ENCODE measurements at places on chromosomes 3 and 15. TPM values are rescaled to one million over a fixed set of nuclear protein-coding genes. Genes with fewer than 3 reads are reported as not detected.

BSN gene
- total RNA-seq = 1.00 TPM

CHRNA3 gene
- 0.65 TPM for total RNA-seq

SIDT1 gene
- 0.89 TPM for total RNA-seq

CNTN3 gene
- total RNA-seq = 1.3 TPM

ADIPOQ gene
- total RNA-seq = 1.5 TPM

TLR9 gene
- total RNA-seq = 0.16 TPM

CPNE4 gene
- 7.4 TPM for total RNA-seq

HHLA2 gene
- not detected for total RNA-seq

GHSR gene
- total RNA-seq = not detected

CA12 gene
- 0.11 TPM for total RNA-seq

TFRC gene
- total RNA-seq = 131 TPM

TRPM1 gene
- not detected for total RNA-seq

PLXNA1 gene
- 31.6 TPM for total RNA-seq

DNA sequence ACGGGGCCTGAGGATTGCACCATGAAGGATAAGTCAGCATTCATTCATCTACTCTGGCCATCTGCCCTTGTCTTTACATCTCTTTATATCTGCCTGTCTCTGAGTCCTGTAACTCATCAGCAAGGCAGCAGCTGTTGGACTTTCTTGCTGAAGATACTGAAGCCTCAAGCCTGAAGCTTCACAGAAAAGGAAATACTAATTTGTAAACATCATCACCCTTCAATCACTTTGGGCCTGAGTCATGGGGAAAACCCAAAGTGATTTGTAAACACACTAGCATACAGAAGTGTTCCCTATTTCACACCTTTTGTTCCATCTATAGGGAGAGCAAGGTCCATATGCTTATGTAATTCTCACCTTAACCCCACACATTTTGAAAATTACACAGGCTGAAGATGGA lies 928.2 kb downstream of the EPHA3 start:
- no peak for DNase-seq

GRCh38 chr15:32887090-32887489 lies 169.3 kb downstream of the GREM1 start:
- DNase-seq = no peak

GRCh38 chr3:111824351-111824750 lies 34.7 kb upstream of the PHLDB2 start:
- DNase-seq = no peak

GRCh38 chr15:96703091-96703490 lies 372.6 kb downstream of the NR2F2 start:
- DNase-seq = no peak

- no peak for DNase-seq
These were observed 141.7 kb upstream of the LRIG1 start for GRCh38 chr3:66642484-66642883.

- DNase-seq = no peak
These were observed 44.4 kb downstream of the ADAM10 start for GRCh38 chr15:58705105-58705504.

DNA sequence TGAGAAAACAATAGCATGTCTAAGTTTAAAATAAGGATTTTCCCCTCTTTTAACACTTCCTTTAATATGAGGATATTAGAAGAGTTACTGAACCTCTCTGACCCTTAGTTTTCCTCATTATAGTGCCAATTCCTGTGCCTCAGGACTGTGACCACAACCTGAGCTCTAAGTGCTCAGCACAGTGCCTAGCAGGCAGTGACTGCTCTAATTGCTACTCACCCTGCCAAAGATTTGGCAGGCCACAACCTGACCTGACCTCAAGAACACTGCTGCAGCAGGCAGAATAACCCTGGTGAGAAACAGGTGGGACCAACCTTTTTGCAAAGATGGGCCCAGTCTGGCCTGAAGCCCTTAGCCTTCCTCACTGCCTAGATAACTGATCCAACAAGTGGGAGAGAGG lies 35.7 kb downstream of the NBEAL2 start:
- no peak for DNase-seq

GRCh38 chr3:62238431-62238830 lies 134.9 kb downstream of the FEZF2 start:
- DNase-seq = no peak

DNA sequence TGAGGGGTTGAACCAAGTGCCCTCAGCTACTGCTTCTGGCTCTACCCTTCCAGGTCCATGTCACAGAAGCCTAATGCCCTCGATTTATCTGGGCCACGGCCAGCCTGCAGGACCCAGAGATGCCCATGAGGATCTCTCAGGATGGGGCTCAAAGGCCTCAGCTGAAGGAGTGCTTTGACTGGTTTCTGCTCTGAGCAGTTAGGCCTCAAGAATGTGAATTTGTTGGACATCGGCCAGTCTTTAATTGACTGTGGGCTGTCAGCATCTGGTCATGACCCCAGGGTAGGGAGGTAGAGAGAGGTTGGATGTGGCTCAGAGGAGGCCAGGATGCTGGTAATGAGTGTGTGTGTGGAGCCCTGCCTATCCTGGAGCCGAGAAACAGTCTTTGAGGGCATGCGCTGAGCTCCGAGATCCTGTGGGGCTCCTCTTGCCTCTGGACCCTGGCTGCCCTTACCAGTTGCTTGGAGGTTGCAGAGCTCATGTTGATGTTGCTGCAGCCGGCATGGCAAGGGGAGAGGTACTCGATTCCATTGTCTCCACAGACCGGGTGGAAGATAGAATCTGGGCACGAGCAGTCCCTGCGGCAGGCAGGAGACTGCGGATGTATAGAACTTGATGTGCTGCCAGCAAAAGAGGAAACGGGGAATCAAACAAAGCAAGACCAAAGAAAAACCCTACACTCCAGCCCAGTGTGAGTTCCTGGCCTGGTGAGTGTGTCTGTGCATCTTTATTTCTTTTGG lies 49.1 kb upstream of the RAB6B start:
- no peak for DNase-seq

DNA sequence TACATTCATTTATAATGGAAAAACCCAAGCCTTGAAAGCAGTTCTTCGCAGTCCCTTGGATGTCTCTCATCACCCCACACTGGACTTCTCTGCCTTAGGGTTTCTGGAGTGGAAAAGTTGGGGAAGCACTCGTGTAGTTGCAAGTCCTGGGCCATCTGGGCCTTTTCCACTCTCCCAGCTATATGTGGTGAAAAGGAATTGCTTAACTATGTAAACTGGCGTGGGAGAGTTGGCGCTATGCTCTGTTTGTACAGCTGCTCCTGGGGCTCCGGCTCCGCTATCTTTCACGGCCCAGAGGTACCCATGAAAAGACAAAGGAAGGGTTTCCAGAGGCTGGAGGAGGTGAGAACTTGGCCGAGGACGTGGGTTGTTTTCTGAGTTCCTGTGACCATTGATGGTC lies 81.1 kb upstream of the MYZAP start:
- DNase-seq = no peak

- no peak for DNase-seq
These were observed 39.7 kb downstream of the DIPK2A start for GRCh38 chr3:144011251-144011799.

- DNase-seq = no peak
These were observed 84.0 kb downstream of the CHD2 start for GRCh38 chr15:92984161-92984560.

DNA sequence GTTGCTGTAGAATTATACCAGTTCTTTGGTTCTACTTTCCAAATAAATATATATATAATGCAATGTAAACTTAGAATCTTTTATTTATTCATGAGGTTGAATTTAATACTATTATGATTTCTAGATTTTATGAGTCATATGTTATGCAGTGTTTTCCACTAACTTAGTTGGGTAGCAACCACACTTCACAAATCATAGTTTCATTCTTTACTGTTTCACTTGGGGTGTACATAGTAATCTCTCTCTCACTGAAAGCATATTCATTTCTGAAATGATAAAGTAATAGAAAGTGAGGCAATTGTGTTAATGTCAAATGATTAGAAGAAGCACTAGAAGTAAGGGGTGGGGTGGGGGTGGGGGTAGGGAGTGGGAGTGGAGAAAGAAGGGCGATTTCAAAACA lies 52.6 kb downstream of the IQCH start:
- DNase-seq = no peak

- DNase-seq = no peak
These were observed 4.4 kb upstream of the CLDN11 start for GRCh38 chr3:170414202-170414663.

DNA sequence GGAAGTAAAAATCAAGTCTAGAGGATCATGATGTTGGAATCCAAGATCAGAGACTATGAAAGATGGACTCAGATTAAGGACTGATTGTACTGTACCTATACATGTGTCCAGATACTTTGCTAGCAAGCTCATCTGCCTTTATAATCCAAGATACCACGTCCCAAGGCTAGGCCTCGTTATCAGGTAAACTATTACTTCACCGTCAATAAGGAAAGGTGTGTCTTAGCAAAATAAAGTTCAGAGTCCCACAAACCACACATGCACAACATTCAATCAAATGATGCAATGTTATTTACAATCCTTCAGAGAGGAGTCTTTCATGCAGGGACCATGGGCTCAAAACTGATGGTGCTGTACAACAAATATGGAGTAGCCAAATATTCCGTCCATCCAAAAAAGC lies 1092.9 kb downstream of the IGSF11 start:
- DNase-seq = no peak

- no peak for DNase-seq
These were observed 160.0 kb upstream of the CGNL1 start for GRCh38 chr15:57216288-57216687.

- no peak for DNase-seq
These were observed 5.6 kb downstream of the EIF3J start for GRCh38 chr15:44542596-44542995.

DNA sequence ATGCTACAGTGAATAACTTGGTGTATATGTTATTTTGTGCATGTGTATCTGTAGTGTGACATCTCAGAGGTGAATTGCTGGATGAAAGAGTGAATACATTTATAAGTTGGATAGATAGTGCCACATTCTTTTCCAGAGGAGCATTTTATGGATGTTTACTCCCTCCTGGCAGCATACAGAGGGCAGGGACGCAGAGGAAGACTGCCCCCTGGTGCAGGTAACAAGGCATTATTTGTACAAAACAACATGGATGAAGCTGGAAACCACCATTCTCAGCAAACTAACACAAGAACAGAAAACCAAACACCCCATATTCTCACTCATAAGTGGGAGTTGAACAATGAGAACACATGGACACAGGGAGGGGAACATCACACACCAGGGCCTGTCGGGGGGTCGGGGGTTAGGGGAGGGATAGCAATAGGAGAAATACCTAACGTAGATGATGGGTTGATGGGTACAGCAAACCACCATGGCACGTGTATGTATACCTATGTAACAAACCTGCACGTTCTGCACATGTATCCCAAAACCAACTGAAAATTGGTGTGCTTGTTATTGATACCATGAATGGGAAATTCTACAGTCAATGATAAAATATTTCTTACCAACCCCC lies 57.9 kb upstream of the CTXND1 start:
- DNase-seq = no peak

GRCh38 chr3:42149975-42150374 lies 58.8 kb downstream of the TRAK1 start:
- no peak for DNase-seq

DNA sequence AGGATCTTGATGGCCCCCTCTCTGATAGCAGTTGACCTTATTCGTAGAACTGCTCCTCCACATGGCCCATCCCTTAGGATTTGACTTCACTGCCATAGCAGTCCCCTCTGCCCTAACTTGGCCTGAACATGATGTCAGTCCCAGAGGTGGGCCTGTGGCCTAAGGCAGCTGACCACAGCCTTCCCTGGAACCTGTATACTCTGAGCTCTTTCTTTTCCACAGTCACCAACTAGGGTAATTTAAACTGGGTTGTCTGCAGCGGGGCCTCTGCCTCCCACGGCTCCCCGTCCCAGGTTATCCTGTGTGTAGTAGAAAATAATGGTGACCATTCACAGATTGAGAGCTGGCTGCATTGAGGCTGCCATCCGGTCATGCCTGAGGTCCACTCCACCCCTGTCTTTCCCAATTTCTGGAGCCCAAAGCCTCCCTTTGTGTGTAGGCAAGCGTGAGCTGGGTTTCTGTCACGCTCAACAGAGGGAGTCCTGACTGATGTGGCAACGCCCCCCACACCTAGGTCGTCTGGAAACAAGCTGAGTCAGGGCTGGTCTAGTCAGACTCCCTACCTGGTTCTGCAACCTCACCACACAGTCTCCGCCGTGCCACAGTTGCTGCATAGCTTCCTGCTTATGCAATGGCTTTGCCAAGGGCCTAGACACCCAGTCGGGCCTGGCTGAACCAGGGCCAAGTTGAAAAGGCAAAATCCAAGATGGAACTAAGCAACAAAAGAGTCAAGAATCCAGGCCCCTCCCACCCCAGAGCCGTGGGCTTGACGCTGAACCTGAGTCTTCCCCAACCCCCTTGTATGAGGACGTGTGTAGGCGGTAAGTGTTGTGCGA lies 284.5 kb downstream of the XXYLT1 start:
- DNase-seq = peak; percentile 83

- DNase-seq = no peak
These were observed 38.5 kb downstream of the SCN11A start for GRCh38 chr3:39013289-39013688.

DNA sequence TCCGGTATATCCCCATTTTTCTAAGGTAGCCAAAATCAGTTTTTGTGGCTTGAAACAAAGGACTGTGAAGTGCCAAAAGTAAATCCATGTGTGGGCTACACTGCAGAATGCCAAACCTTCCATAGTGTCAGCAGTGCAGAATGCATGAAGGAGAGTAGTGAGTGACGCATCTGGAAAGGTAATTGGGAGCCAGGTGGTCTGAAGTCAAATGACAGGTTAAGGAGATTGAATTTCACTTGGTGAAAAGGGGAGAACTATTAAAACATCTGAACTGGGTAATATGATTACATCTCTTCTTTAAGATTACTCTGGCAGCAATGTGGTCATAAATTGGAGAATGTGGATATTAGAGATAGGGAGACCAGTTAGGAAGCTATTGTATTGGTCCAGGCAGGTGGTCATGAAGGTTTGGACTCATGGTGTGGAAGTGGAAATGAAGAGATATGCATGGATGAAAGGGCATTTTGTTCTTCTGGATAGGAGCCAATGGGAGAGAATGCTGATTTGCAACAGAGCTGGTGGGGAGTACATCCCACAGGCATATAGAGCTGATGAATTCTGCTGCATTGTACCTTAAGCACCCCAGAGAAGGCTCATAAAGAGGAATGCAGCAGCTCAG lies 118.2 kb downstream of the ECT2 start:
- no peak for DNase-seq

DNA sequence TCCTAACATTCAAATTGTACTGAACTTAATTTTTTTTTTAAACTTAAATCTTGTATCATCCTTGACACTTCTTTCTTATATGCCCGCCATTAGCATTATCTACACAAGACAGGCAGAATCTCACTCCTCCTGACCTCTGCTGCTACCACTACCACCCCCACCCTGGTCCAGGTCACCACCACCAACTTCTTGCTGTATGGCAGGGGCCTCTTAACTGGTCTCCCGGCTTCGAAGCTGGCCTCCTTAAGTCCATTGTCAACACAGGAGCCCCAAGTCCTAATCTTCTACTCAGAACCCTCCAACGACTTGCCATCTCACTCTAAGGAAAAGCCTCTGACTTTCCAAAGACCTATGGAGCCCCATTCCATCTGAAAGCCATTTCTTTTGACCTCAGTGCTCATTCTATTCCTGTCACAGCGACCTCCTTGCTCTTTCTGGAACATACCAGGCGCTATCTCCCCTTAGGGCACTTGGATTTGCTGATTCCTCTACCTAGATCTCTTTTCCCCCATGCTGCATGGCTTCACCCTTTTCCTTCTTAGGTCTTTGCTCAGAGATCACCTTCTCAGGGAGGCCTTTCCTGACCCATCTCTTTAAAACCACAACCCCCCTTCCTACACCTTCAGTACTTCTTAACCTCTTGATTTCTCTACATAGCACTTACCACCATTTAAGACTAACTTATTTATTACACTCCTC lies 2.6 kb downstream of the PRC1 start:
- no peak for DNase-seq
